Choroid plexus epithelial cell (primary cell): ENCODE measurements at places on chromosomes 6 and 20.
A peak's percentile ranks its signal among the peaks of the same experiment; 100 is the strongest.

DNA sequence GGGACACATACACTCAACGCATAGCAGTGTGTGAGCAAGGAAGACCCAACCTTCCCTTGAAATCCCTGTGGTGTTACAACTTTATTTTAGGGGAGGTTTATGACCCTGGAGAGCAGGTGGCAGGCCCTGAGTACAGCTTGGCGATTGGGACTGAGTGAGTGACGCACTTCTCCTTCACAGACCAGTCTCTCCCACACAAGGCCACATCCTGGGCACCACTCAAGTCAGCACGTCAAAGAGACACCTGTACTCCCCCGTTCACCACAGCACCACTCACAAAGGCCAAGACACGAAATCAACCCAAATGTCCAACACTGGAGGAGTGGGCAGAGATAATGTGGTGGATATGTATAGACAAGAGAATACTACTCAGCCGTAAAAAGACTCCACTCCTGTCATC is 57.0 kb upstream of the FRMD1 start:
- no peak for DNase-seq

DNA sequence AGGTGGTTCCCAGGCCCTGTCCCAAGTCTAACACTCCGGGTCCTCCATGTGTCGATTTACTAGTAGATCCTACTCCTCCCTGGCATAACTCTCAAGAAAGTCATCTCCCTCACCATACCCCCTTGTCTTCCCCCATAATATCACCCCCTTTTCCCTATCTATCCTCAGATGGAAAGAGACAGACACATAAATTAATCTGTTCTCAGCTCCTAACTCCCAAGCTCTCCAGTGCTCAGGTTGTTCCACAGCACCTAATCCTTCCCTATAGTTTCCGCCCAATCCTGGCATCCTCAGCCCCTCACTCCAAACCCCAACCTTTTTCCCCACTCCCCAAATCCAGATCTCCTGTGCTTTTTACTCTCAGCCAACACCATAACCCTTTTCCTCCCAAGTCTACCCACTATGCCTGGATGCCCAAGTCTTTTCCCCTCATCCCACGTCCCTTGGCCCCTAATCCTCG is 808 bp downstream of the ILRUN start:
- DNase-seq = no peak

DNA sequence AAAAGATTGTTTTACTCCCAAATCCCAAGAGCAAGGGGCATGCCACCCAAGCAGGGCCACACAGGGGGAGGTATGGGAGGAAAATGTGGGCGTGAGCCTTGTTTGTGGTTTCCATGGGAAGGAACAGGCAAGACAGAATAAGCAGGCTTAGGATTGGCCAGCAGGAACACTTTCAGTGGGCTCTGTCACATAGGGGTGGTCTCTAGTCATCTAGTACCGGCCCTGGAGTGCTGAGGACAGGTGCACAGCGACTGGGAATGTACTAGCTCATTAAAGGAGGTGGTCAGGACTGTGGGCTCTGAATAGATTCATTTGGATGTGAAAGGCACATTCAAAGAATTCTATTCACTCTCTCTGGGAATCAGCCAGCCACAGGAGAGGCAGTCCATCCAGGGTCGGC is 175.6 kb downstream of the TBC1D7 start:
- DNase-seq = no peak

GRCh38 chr20:52010541-52010940 is 181.0 kb downstream of the ZFP64 start:
- no peak for DNase-seq

DNA sequence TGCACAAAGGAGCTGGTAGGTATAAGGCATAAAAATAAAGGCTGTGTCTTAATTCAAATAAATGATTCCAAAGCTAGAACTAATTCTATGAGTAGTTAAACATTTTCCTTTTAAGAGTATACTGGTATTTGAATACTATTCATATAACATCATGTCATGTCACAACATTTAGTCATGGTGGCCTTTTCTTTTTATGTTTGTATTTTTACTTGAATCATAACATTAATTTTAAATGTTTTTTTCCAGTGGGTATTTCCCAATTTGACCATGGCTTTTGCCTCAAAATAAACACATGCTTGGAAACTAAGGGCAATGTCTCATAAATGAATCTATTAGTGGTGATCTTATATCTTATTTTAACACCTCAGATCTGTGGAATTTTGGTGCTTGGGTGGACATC is 177.1 kb downstream of the CD109 start:
- DNase-seq = no peak

DNA sequence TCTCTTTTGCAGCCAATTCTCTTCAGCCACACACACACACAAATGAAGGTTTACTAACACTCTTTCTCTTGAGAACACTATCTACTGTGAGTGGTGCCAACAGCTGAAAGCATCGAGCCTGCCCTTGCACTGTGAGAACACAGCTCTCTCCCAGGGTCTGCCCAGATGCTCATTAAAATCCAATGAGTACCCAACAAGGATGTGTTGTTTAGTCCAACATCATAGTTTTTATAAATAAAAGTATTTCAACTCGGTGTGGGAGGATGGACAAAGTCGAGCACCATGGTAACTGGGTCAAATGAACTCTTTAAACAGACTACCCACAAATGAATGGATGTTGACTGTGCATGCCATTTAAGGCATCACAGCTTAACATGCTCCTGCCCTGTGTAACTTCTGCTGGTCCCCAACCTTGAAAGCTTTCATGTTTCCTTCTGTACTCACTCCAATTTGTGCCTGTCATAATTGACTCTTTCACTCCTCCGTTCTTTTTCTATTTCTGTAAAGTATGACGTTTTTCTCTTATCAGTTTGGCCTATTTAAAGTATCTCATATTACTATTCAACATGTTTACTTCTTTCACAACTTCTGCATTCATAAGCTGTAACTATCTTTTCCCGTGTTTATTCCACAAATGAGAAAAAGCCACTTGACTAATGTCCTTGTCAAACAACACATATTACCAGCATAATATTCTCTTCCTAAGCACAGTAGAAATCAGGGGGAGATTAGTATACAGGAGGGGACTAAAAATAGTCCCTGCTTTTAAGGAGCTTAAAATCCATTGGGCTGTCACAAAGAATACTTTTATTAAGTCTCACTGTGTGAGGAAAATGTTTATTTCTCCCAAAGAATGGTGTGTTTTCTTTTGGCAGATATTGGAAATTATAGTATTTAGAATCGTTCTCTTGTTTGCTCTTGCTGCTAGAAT is 215.4 kb downstream of the RFPL4B start:
- DNase-seq = peak; percentile 56

DNA sequence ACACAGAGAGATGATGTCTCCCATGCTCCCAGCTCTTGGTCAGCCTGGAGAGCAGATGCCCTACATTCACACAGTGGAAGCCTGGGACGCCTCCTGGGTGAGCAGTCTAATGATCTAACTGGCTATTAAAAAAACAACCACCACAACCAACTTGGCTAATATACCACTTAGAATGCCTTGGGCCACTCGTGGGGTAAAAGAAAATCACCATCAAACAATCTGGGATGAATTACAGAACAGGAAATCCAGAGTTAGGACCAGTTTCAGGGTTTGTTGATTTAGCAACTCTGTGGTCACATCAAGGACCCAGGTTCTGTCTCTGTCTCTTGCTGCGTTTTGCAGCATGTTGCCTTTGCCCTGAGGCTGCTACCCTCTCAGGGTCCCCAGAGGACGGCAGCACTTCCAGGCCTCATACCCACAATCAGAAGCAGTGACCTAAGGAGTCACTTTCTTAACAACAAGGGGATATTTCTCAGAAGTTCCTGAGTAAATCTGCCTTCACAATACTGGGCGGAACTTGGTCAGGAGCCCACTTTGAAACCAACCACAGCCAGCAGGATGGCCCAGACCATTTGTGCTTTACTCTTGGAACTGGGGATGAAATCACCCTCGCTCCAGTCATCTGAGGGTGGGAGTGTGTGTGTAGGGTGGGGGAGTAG is 118.7 kb downstream of the CLIC5 start:
- DNase-seq = peak; percentile 38

DNA sequence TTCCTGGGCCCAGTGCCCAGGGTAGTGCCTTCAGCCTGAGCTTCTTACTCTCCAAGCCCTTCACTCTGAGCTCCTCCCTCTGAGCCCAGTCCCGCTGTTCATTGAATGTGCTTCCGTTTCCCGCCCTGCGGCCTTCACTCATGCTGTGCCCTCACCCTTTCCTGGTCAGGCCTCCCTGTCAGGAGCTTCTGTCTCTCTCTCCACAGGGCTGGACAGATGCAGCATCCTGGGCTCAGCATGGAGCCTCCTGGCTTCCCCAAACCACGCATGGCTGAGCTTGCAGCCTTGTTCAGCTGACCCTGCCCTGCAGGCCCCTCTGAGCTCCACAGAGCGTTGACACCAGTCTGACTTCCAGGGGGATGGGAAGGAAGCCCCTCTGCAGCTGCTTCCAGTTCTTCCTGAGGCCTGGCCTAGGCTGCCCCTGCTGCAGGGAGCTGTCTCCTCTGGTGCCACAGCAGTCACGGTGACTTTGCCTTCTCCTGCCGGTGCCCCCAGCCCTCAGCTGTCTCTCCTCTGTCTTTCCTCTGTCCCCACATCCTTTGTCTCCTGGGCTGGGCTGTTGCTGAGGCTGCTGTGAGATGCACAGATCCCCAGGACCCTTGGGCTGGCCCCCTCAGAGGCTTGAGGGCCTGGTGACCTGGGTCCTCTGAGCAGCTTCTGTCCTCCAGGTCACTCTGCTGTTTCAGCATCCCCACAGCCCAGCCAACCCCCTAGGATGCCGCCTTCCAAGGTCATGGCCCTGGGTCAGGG is 7.9 kb upstream of the MYT1 start:
- DNase-seq = peak; percentile 8

GRCh38 chr6:99467509-99468106 is 42.5 kb upstream of the PNISR start:
- DNase-seq = peak; percentile 48

GRCh38 chr20:4082406-4083097 is 67.2 kb upstream of the RNF24 start:
- peak; percentile 83 for DNase-seq

- DNase-seq = no peak
Observed at GRCh38 chr20:1993986-1994385, at the start of gene PDYN. TSS of gene PDYN (minus strand) at chr20:1994058. CDS start at chr20:1983084, 10,974 bp downstream.

GRCh38 chr6:165082636-165083035 is 226.8 kb downstream of the C6orf118 start:
- DNase-seq = no peak

DNA sequence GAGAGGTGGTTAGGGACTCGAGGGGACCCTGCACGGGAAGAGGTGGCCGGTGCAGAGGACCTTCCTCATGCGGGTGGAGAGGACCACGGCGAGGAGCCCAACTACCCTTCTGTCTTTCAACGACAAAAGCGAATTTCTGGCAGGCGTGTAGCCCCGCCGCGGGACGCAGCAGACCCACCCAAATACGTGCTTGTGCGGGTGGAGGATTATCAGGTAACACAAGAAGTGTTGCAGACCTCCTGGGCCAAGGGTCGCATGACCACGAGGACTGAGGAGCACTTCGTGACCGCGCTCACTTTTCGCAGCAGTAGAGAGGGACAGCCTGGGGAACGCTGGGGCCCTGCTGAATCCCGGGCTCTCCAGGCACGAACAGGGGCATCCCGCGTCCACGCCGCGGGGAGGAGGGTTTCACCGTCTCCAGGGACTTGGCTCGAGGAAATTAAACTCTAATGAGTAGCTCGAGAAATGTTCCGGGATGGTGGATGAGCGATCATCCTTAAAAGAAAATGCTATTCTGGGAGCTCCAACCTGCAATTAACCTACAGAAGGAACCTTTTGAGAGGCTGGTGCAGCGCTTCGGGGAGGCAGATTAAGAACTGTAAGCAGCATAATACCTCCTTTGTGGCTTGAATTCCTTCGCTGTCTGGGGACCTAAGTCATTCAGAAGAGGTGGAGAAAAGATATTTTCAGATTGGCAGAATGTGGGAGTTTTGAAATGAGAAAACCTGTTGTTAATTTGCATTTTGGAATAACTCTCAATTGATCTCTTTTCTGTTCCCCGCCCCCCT is 804 bp downstream of the C6orf141 start:
- peak; percentile 18 for DNase-seq

DNA sequence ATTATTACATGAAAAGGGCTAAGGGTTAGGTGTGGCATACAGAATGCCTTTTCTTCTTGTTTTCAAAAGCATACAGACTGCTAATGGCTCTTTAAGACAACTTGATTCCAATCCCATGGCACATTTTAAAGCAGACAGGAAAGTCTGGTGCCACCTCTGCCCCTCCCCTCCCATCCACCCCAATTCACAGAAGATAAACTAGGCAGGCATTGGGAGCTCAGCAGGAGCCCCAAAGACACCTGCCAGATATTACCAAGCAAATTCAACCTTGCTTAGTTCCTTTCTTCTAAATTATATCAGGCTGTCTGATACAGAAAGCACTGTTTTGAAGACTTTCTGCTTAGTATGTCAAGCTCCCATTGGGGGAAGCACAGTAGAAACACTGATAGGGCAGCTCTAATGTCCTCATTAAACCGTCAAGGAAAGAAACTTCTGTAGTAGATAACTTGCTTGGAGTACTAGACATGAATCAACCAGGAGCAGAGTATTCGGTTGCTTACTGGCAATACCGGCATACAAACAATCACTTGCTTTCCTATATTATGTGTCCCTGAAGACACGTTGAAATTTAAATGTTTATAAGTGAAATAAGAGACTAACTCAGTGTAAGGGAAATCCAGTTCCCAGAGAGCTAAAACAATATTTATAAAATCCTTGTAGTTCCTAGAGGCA is 13.0 kb downstream of the SESN1 start:
- no peak for DNase-seq

DNA sequence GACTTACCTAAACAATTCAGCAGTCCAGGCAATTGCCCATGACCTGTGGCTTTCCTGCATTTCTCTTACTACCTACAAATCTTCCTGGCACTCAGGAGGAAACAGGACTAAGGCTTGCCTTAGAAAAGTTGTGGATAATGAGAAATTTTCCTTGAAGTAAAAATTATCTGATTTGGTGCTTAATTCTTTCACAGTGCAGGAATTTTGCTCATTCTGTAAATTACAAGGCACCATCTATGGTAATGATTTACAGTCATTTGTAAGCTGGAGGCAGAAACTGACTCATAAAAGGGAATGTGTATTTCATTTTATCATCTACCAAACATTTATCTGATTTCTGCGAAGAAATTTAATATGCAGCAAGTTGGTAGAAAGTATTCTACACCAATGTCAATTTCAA is 211.5 kb upstream of the FKBP1C start:
- DNase-seq = no peak

DNA sequence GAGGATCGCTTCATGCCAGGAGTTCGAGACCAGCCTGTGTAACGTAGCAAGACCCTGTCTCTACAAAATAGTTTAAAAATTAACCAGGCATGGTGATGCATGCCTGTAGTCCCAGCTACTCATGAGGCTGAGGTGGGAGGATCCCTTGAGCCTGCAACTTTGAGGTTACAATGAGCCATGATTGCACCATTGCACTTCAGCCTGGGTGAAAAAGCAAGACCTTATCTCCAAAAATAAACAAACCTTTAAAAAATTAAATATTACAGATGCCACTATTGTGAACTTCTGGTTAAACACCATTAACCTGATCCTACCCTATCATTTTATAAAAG is 116.8 kb downstream of the ARHGAP18 start:
- peak; percentile 75 for DNase-seq

GRCh38 chr20:1939270-1939595 is 44.0 kb downstream of the SIRPA start:
- DNase-seq = no peak

GRCh38 chr6:125316621-125317020 is 14.9 kb upstream of the HDDC2 start:
- no peak for DNase-seq

GRCh38 chr20:38665506-38666285 is 58.6 kb upstream of the SLC32A1 start:
- no peak for DNase-seq

GRCh38 chr6:20483887-20484497 is 50.3 kb upstream of the CDKAL1 start:
- DNase-seq = peak; percentile 65

- no peak for DNase-seq
Observed at GRCh38 chr20:51398552-51398951, 144.0 kb downstream of the NFATC2 start.
